T-helper 17 cell (primary cell): ENCODE measurements at places on chromosomes 1 and 21.

GRCh38 chr1:33762962-33763361, 100.9 kb upstream of the HMGB4 start:
- no peak for DNase-seq

DNA sequence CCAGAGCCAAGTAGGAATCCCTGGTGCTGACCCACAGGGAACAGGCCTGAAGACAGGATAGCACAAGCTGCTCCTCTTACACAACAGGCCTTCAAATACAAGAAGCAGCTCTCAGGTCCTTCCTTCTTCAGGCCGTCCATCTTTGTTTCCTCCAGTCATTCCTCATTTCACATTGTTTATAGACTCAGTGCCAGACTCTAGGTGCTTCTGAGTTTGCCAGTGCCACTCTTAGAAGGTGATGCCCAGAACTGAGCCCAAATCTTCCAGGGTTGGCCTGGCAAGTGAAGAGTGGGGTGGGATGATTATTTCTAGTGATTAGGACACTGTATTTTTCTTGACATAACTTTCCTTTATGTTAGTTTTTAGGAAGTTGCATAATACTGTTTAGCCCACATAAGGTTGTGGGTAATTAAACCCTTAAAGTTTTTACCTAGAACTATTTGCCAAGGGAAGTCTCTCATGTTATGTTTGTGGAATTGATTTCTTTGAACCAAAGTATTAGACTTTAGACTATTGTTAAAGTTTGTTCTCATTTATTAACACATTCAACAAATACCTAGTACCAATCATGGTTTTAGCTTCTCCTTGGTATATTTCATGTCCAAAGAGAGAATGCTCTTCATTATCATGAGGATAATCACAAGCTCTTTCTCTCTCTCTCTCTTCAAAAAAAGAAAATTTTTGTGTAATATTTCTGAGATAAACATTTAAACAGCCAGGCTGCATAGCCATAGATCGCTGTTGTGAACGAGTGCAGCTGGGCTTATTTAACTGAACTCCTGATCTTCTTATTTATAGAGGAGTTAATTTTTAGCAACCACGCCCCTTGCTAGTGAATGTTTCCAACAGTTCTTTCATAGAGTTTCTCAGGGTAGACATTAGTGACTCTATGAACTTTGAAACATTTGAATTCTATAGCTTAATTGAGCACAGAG, 47.7 kb downstream of the PGM1 start:
- DNase-seq, result no peak

DNA sequence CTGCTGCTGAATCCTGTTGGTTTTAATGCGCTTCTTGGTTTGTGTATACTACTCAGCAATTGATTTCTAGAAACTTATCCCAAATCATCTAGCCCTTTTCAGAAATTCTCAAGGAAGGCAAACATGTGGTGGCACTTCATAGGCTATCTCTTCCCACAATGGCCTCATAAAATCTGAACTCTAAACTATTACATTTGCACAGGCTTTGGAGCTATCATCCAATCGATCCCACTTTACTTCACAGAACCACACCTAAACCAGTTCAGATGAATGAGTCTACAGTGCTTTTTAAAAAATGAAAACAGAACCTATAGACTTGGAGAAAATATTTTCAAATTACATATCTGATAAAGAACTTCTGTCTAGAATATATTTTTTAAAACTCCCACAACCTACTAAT, 6.9 kb downstream of the STYXL2 start:
- DNase-seq, result no peak

DNA sequence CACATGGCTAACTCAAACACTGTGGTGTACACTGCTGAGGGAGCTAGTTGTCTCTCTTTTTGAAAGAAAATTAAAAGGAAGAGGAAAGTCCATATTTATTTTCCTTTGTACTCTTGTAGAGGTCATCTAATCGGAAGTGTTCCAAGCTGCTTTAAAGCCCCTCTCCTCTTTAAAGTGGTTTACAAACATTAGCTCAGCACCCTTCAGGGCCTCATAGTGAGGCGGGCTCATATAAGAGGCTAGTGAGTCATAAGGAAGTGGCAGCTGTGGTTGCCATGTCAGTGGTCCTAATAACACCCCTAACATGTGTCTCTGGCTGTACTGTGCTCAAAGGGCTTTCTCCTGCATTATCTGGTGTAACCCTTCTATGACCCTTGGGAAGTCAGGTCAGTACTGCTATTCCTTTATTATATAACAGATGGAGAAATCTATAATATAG, 104.4 kb upstream of the SERBP1 start:
- DNase-seq, result no peak

DNA sequence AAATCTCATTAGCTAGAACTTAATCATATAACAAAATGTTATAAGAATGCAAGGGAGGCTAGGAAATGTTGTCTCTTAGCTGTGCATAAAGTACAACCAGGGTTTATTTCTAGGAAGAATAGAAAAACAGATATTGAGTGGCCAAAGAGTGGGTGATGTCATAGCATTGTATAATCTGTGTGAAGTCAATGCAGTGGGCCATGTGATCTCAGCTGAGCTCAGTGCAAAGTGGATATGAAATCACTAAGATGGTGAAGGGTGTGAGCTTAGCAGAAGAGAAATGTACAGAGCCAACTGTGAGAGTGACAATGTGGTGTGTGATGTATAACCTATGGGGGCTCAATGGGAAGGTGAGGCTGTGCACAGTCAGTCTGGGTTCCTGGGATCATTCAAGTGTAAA, 29.7 kb upstream of the DUSP23 start:
- DNase-seq, result no peak

DNA sequence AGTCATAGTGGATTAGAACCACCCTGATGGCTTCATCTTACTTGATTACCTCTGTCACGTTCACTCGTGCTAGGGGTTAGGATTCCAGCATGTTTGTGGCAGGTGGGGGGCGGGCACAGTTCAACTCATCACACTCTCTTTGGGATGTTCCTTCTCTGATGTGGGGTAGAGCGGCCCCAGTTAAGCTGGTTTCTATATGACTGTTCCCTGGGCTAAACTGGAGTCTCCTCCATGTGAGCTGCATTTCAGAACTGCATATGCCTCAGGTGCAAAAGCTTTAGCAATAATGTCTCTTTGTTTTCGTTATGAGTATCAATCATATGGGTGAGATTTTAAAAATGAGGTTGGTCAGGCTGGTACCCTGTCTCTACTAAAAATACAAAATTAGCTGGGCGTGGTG, 393.2 kb downstream of the RPS6KC1 start:
- DNase-seq, result no peak

GRCh38 chr1:25081496-25081895, 150.8 kb downstream of the SYF2 start:
- no peak for DNase-seq

- no peak for DNase-seq
These were observed 305.4 kb downstream of the GRIK1 start for GRCh38 chr21:29634418-29634817.

DNA sequence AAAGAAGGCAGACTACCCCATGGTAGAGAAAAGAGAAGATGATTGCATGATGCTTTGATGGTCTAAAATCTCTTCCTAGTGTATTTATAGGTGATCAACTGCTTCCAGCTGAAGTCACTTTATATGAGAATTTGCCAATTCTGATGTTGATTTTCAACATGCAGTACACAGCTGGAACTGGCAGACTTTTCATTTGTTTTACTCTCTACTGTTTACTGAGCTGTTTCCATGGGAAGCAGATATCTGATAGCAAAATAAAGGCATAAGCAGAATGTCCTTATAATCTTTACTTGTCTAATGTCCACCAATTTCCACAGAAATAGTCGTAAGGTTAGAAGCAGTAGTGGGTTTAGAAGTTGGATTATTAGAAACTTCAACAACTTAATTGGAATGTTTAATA, 74.9 kb downstream of the SYDE2 start:
- DNase-seq, result no peak

DNA sequence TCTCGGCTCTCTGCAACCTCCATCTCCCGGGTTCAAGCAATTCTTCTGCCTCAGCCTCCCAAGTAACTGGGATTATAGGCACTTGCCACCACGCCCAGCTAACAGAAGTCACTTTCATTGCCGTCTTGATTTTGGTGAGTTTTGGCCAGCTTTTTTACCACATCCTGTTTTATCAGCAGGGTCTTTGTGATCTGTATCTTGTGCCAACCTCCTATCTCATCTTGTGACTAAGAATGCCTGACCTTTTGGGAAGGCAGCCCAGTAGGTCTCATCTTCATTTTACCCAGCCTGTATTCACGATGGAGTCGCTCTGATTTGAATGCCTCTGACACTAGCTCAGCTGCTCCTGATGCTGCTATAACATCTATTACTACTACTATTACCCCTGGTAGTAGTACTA, 46.8 kb upstream of the BARHL2 start:
- no peak for DNase-seq
